Fibroblast of gingiva (primary cell): ENCODE measurements at places on chromosomes 2 and 18.

GRCh38 chr2:228094377-228094921, 87.0 kb downstream of the SPHKAP start:
- DNase-seq, result no peak

- DNase-seq, result no peak
Observed at GRCh38 chr18:78979056-78979729, 425 bp upstream of the SALL3 start.

GRCh38 chr18:49728542-49728941, 84.8 kb downstream of the ACAA2 start:
- DNase-seq, result no peak

DNA sequence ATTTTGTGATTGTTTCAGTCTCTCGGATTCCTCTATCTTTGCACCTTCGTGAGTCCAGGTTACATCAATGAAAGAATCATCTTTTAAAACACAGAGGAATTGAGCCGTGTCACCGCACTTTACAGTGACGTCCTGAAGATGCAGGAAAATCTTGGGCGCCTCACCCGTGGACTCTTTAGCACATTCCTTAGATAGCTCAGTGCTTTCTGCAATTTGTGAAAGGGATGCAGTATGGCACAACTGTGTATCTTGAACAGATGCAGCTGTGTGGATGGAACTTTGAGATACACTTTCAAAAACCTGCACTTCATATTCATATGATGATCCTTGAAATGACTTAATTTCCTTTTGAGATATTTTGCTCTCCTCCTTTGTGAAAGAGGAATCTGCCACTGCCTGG, 50.9 kb downstream of the TTN start:
- DNase-seq, result no peak

DNA sequence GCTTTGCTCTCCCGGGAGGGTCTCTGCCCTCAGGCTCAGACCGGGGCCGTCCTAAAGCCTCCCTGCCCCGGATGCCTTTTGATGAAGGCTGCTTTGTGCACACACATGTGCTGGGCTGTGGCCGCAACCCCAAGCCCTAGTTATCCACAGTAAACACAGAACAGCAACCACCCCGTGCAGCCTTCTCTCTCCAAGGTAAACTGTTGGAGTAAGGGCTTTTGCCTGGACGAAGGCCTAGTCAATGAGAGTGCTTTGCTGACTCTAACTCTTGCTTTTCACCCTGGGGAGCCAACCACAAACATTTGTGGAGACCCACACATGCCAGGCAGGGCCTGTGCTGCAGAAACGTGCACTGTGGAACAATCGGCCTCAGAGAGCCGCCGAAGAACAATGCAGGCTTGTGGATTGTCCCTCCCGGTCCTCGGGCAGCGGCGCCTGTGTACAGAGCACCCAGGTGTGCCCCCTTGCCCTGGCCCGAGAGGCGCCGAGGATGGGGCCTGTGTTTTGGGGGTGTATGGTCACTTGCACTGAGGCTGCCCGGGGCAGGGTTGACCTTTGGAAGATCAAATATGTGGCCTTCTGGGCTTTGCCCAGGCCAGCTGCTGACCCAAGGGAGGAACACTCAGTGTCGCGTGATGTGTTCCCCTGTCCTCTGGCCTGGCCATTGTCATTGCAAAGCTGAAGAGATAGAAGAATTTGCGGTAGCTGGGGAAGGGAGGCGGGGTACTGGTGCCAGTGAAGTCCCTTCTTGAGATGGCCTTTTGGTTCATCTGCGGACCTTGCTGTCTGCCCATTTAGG, 37.0 kb downstream of the CTIF start:
- no peak for DNase-seq
